Liver (tissue), 10 donors: ENCODE measurements at places on chromosomes 7 and 10. TPM values are rescaled to one million over a fixed set of nuclear protein-coding genes. Genes with fewer than 3 reads are reported as not detected.

DNA sequence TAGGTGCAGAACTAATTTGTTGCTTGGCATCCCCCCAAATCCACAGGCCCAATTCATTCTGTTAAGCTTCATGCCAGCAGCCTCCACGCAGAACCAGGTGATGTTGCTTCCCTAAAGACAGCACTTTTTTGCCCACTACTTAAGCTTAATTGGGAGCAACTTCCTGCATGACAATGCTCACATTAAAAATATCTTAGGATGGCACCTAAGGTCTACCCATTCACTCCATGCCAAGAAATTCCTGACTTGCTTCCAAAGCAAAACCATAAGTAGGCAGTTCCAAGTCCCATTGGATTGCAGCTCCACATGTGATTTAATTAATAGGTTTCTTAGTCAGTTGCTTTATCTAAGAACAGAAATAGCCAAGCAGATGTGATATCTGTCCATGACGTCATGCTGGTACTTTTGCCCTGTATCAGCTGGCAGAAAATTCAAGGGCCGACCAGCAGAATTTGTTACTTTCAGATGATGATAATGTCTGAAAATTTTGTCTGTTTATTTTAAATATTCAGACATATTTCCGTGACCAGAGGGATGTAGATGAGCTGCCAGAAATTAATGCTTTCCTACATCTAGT is 325.5 kb downstream of the LHFPL3 start:
- DNase-seq, result no peak

Gene RAB19
- 0.17 TPM for total RNA-seq

DNA sequence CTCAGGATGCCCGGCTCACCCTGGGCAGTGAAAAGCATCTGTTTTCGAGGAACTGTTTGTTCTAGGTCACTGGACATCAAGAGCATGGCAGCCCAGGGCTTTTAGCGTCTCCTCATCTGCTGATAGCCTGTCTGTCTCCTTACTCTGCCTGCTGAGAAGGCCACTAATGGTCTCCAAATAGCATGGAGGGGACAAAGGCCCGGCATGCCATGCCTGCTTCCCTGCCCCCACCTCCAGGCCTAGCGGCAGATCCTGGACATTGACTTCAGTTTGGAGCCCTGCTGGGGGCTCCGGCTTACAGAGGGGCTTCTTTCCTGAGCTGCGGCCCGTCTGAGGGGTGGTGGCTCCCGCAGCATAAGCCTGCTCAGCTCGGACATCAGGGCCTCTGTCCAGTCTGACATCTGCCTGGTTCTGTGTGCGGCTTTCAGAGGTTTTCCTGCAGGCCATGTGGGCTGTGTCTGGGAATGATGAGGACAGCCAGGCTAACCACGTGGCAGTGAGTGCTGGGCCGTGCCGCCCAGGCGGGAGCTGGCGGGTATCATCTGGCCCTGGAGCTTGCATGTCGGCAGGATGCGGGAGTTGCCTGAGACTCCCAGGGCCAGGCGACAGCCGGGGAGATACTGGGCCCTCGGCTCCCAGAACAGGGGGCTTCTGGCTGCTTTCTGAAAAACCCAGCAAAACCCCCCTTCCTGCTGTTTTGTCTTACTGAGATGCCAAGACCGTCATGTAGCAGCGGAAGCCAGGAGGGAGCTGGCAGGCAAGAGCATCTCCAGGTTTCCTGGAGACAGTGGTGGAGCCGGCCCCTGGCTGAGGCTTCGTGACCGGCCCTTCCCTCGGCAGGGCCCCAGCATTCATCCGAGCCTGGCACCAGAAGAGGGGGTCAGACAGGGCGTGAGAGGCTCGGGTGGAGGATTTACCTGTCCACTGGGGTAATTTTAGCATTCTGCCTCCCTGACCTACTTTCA is 9.2 kb downstream of the PFKFB3 start:
- DNase-seq, result no peak

DNA sequence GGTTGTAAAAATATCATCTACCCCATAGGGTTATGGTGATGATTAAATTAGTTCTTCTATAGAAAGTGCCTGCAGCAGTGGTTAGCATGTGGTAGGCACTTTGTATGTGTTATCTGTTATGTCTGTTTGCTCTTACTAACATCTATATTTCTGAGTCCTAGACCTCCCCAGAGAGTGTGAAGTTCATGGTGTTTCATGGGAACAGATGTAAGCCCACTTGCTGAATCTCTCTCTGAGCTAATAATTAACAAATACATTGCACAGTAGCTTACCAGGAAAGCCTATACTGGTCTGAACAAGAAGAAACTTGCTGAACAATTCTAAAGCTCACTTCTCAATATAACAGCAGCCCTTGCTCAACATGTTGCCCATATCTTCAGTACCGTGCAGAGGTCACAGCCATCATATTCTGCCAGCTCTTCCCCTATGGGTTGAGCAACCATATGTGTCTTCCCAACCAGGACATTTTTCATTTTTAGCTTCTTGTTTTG is 100.1 kb downstream of the NPSR1 start:
- DNase-seq, result no peak

DNA sequence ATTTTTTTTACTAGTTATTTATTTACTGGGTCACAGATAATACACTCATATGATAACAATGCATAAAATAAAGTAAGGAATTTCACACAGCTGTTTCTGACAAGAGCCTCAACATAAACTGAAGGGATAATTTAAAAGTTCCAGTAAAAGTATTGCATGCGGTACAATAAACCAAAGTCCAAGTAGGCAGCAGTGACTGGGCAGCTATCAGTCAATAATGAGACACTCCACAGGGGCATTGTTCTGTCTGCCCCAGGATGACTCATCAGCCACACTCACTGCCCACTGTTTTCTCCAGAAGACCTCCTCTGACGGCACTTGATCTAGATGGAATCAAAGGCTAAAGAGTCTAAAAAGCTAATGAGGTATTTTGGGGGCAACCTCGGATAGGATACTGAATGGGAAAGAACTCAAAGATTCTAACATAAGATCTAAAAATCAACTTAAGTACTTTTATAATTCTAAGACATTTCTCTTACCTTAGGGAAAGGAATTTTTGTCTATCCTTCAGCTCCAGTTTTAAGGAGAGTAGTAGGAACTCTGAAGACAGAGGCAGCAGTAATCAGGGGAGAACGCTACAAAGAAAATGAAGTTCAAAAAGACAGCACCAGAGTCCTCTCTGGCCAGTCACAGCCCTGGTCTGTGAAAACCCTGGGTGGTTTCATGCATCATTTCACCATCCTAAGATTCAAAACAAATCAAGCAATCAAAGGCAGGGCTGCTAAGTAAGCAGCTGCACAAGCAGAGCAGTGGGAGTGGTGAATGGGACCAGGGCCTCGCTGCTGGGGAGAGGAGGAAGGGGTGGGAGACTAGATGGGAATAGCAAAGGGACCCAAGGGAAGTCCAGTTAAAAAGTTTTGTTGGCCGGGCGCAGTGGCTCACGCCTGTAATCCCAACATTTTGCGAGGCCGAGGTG is 175.1 kb downstream of the AVL9 start:
- no peak for DNase-seq

DNA sequence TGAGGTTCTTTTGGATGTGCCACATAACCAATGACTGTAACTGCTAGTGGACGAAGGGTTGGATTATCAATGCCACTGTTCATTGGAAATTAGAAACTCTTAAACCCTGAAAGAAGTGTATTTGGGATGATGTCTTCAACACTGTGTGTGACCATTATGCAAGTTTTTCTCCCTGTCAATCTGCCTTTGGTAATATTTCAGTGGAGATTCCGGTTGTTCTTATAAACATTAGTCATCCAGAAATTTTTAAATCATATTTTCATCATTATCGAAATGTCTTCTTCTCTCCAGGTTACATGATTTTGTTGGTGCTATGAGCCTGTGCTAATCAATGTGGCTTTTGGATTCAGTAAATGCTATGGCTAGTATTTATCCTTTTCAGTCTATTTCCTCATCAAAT is 61.7 kb upstream of the KLF6 start:
- DNase-seq, result no peak
